Smooth muscle cell of the umbilical artery (primary cell): ENCODE measurements at places on chromosomes 2 and 18. TPM values are rescaled to one million over a fixed set of nuclear protein-coding genes. Genes with fewer than 3 reads are reported as not detected.

Gene PLB1
- 1.1 and 1.2 TPM in 2 replicates for total RNA-seq

Gene SPRED2
- 7.7 and 24.0 TPM in 2 replicates for total RNA-seq

Gene KIAA2012
- total RNA-seq, result under 0.01 and 0.09 TPM in 2 replicates

Gene KCNS3
- total RNA-seq, result 5.0 and 5.5 TPM in 2 replicates

Gene DSG1
- not detected in 2 replicates for total RNA-seq

Gene SCG2
- total RNA-seq, result 1.2 and 12.5 TPM in 2 replicates

Gene ALPG
- total RNA-seq, result not detected in 2 replicates

Gene NR4A2
- total RNA-seq, result 0.30 TPM in 1 of 2 replicates, not detected in the other

Gene OR6B3
- total RNA-seq, result not detected in 2 replicates

Gene CASP10
- 2.9 and 4.5 TPM in 2 replicates for total RNA-seq

Gene MEP1B
- not detected in 2 replicates for total RNA-seq

Gene CD8A
- total RNA-seq, result not detected in 2 replicates

Gene EFEMP1
- 158 and 180 TPM in 2 replicates for total RNA-seq

Gene EGR4
- not detected in 2 replicates for total RNA-seq

Gene RGPD3
- 0.30 and 0.37 TPM in 2 replicates for total RNA-seq

Gene IGFBP2
- total RNA-seq, result 8.9 and 141 TPM in 2 replicates

Gene DUSP2
- 3.0 and 4.2 TPM in 2 replicates for total RNA-seq

Gene AQP12A
- total RNA-seq, result not detected in 2 replicates

Gene TXNDC2
- total RNA-seq, result 0.05 TPM in 1 of 2 replicates, not detected in the other

Gene SMYD1
- not detected in 2 replicates for total RNA-seq

Gene FTCDNL1
- total RNA-seq, result 1.5 and 1.8 TPM in 2 replicates

Gene COPS8
- 105 and 122 TPM in 2 replicates for total RNA-seq

Gene GALNT1
- 65.9 and 158 TPM in 2 replicates for total RNA-seq

Gene REG3A
- not detected in 2 replicates for total RNA-seq

Gene SFTPB
- not detected in 2 replicates for total RNA-seq

Gene UGT1A3
- total RNA-seq, result not detected in 2 replicates

Gene SLC14A1
- total RNA-seq, result 30.9 and 135 TPM in 2 replicates

Gene ADCYAP1
- total RNA-seq, result not detected in 2 replicates

Gene TMEM87B
- total RNA-seq, result 74.7 and 115 TPM in 2 replicates

Gene KIDINS220
- total RNA-seq, result 76.0 and 83.7 TPM in 2 replicates

Gene ERMN
- total RNA-seq, result under 0.01 and 0.09 TPM in 2 replicates

Gene DPP4
- 178 and 489 TPM in 2 replicates for total RNA-seq

Gene SPATS2L
- 53.7 and 98.0 TPM in 2 replicates for total RNA-seq

Gene SERPINB4
- total RNA-seq, result 0.09 TPM in 1 of 2 replicates, not detected in the other

Gene RAB3GAP1
- 107 and 121 TPM in 2 replicates for total RNA-seq

Gene RFX8
- 3.3 and 21.0 TPM in 2 replicates for total RNA-seq

Gene EML6
- 1.7 and 4.8 TPM in 2 replicates for total RNA-seq

Gene HOXD12
- total RNA-seq, result not detected in 2 replicates

Gene POTEJ
- total RNA-seq, result not detected in 2 replicates

Gene ATP6V1C2
- total RNA-seq, result under 0.01 TPM in 1 of 2 replicates, not detected in the other

Gene VIL1
- total RNA-seq, result under 0.01 TPM in 1 of 2 replicates, not detected in the other

Gene TACR1
- not detected in 2 replicates for total RNA-seq

Gene ASB18
- total RNA-seq, result not detected in 2 replicates

Gene WDR7
- 21.1 and 24.1 TPM in 2 replicates for total RNA-seq

Gene C2orf80
- not detected in 2 replicates for total RNA-seq
